ENCODE measurements at places on chromosomes 1 and 21.

DNA sequence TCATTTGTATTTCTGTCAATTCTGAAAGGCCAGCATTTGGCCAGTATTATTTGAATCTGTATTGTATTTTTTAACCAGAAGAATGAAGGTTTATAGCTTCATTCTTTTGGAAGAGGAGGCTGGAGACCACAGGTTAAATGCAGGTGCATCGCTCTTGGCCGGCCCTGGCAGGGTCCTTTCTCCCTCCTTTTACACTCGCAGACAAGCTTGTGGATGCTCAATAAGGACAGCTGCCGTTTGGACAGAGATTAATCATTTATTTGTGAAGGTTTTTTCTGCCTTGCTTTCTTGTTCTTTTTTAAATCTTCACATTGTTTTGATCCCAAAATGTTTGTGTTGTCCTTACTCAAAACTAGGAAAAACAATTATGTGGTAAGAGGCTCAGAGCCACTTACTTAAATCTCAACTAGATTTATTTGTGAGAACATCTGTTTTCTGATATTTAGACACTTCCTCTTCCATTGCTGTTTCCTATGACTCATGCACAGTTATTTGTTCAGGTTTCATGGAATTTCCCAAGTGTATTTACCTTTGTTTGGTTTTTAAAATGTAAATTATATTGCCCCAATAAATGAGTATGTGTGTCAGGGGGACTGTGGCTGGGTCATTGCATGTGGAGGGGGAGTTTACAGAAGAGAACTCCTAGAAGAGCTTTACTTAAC is 46.7 kb upstream of the LAMC2 start:
- DNase-seq, result no peak

- DNase-seq, result no peak
These were observed 894.7 kb downstream of the ADGRL2 start for GRCh38 chr1:82695443-82695842.

DNA sequence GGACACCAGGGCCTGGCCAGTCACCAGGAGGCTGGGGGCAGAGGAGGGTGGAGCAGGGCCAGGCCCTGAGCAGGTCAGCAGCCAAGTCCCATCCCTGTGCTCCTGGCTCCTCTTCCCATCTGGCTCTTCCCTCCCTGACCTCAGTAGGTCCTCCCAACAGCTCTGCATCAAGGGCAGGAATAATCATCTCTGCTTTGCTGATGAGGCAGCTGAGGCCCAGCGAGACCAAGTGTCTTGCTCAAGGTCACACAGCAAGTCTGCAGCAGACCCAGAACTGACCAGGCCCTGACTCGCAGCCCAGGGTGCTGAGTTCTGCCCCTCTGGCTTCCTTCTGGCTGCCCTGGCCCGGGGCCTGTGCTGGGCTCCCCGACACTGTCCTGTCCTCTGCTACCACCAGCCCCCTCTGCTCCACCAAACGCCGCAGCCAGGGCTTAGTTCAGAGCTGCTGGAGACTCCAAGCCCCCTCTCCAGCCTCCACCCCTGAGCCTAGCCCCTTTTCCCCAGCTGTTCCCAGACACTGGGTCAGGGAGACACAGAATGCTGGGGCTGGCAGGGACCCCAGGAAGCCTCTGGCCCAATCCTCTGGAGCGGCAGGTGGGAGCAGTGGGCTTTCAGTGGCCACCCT is 224.9 kb downstream of the PTPRU start:
- DNase-seq, result no peak

DNA sequence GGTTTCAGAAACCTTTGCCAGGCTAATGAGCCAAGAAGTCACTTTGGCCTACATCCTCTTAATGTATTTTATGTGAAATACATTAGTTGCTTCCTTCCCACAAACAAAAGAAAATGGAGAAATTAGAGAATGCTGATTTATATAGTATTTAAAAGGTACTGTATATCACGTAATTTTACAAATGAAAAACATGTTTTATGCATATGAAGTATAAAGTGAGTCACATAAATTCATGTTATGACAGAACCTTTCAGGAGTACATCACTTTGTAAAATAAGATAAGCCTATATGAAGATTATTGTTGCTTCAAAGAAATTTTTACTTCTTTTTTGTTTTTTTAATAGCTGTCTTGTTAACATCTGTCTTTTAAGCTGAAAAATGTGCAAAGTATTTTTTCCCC is 4.6 kb downstream of the DR1 start:
- no peak for DNase-seq

GRCh38 chr1:248585266-248585665 is 10.7 kb upstream of the OR2T34 start:
- DNase-seq, result no peak

DNA sequence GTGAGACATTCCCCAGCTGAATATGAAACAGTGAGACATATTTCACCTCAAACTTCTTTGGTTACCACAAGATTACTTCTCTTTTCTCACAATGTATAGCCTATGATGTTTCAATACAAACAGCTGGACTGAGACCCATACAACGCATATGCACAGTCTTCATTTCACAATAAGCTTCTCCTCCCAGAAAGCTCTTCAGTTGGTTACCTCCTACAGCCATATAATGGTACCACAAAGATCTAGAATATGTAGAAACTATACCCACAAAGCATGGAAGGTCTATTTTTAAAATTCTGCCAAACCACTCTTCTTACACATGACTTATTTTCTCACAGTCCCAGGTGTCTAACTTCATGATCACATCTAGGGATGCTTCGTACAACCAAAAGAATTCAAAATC is 70.8 kb downstream of the JAK1 start:
- no peak for DNase-seq

DNA sequence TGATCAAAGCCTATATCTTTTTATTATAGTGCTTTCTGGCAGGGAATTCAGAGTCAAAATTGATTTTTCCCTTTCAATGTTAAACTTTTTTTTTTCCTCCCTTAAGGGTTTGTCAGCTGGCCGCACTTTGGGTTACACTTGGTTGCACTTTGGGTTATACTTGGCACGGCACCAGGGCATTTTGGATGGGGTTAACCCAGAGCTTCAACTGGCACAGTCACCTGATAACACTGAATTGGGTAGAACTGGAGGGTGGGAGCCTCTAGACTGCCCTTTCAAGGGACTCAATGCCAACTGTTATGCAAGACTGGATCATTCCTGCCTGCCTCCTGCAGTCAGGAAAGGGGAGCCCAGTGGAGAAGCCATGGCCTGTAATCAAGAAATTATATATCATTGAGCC is 211.5 kb downstream of the KCNJ6 start:
- no peak for DNase-seq

DNA sequence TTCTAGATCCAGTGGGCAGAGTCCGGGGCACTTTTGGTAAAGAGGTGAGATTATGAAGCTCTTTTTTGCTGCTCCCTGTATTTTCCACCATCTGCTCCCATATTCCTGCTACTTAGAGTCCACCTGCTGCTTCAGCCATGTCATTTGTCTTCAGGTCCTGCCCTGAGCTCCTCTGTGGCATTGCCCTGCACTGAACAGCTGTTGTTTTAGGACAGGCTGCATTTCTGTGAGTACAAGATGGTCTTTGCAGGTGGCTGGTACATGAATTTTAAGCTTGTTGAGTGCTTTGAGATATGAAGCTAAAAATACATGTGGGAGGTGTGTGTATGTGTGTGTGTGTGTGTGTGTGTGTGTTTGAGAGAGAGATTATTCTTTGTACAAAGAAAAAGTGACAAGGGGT is 21.9 kb downstream of the MT1HL1 start:
- DNase-seq, result no peak

DNA sequence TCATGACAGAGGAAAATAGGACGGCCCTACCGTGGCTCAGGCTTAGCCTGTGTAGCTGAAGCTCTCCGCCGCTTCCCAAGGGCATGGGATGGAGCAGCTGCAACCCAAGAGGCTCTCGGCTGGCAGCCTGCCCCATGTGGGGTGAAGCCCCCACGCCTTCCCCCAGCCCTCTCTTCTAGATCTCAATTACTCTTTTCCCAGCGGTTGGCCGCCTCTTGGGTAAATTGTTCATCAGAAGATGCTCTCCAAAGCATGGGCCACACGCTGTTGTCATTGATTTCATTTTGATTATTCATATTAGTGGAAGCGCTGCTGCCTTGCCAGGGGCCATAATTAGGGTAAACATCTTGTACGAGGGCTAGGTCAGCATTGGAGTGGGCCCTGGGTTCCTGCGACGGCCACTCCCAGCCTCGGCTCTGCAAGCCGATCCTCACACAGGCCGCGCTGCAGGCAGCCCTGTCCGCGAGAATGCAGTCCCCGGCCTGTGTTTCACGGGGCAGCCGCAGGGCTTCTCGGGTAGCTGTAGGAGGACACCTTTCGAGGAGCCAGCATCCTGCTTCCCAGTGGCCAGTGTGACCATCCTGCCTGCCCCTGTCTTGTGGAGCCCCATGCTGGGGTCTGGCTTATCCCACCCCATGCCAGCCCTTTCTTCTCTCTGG is 114.4 kb upstream of the VAMP3 start:
- no peak for DNase-seq

GRCh38 chr21:31566064-31566463 is 93.4 kb upstream of the SOD1 start:
- no peak for DNase-seq

GRCh38 chr21:33067457-33067856 is 2.5 kb upstream of the OLIG1 start:
- DNase-seq, result no peak

GRCh38 chr1:208165659-208166058 is 78.5 kb downstream of the PLXNA2 start:
- DNase-seq, result no peak

- no peak for DNase-seq
These were observed 404.7 kb upstream of the VAMP3 start for GRCh38 chr1:7366286-7366954.

GRCh38 chr1:242579528-242580235 is 55.2 kb upstream of the PLD5 start:
- no peak for DNase-seq

- DNase-seq, result no peak
These were observed 36.8 kb upstream of the AHCYL1 start for GRCh38 chr1:109947582-109948284.

GRCh38 chr1:94722181-94722580 is 98.0 kb upstream of the SLC44A3 start:
- no peak for DNase-seq
